H1 (cell line): ENCODE measurements at places on chromosomes 7 and 10. TPM values are rescaled to one million over a fixed set of nuclear protein-coding genes. Genes with fewer than 3 reads are reported as not detected.
A peak's percentile ranks its signal among the peaks of the same experiment; 100 is the strongest.

GRCh38 chr7:145665499-145666258 lies 450.9 kb upstream of the CNTNAP2 start:
- no peak overlapping the region for H3K4me3 ChIP-seq
- H3K27me3 ChIP-seq, result no peaks in the 10 kb centered on the region
- H3K4me1 ChIP-seq, result no peaks in the 10 kb centered on the region
- H3K27ac ChIP-seq, result no peak overlapping the region

GRCh38 chr10:99555371-99555770 lies 22.6 kb downstream of the NKX2-3 start:
- no peak overlapping the region for H3K4me3 ChIP-seq
- H3K27ac ChIP-seq, result no peak overlapping the region
- H3K27me3 ChIP-seq, result peaks cover 5% of the 10 kb centered on the region; the same call in 1 of the 2 replicates
- DNase-seq, result no peak
- H3K4me1 ChIP-seq, result no peaks in the 10 kb centered on the region

GRCh38 chr10:43649185-43649523 lies 473 bp upstream of the ZNF32 start:
- H3K27me3 ChIP-seq, result peaks cover 23% of the 10 kb centered on the region
- no peak overlapping the region for H3K27ac ChIP-seq
- H3K36me3 ChIP-seq, result peaks cover 21% of the 10 kb centered on the region

GRCh38 chr7:159023746-159024145 lies 120.9 kb downstream of the VIPR2 start:
- no peak for DNase-seq
- no peaks in the 10 kb centered on the region for H3K36me3 ChIP-seq
- H3K27ac ChIP-seq, result no peak overlapping the region
- H3K27me3 ChIP-seq, result no peaks in the 10 kb centered on the region
- no peak overlapping the region for H3K4me3 ChIP-seq

DNA sequence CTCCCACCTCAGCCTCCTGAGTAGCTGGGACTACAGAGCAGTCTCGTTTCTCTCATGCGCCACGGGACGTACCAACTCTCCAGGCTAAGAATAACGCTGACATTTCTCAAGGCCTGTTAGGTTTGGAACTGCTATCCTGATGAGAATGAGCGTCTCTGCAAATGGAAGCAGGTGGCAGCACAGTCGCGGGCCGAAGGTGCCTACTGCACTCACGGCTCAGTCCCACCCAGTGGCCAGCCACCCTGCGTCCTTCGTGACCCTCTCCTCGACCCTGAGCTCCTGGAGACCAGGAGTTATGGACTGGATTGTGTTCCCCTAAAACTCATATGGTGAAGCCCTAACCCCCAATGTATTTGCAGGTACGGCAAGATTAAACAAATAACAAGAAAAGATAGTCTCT lies 274.1 kb downstream of the PRPF18 start:
- DNase-seq, result no peak
- H3K27me3 ChIP-seq, result no peaks in the 10 kb centered on the region
- H3K4me1 ChIP-seq, result peaks cover 7% of the 10 kb centered on the region
- H3K27ac ChIP-seq, result no peak overlapping the region

- H3K27ac ChIP-seq, result no peak overlapping the region
- H3K36me3 ChIP-seq, result no peaks in the 10 kb centered on the region
- H3K27me3 ChIP-seq, result no peaks in the 10 kb centered on the region
- H3K4me1 ChIP-seq, result no peaks in the 10 kb centered on the region
- no peak overlapping the region for H3K4me3 ChIP-seq
Observed at GRCh38 chr7:22762866-22763265, 35.9 kb downstream of the IL6 start.

- DNase-seq, result no peak
- no peaks in the 10 kb centered on the region for H3K27me3 ChIP-seq
- H3K36me3 ChIP-seq, result peaks cover 2% of the 10 kb centered on the region
- peak overlapping the region; percentile 43; the same call in 1 of the 2 replicates for H3K27ac ChIP-seq
- no peak overlapping the region for H3K4me3 ChIP-seq
Observed at GRCh38 chr7:137886281-137886680, 39.5 kb upstream of the DGKI start.

DNA sequence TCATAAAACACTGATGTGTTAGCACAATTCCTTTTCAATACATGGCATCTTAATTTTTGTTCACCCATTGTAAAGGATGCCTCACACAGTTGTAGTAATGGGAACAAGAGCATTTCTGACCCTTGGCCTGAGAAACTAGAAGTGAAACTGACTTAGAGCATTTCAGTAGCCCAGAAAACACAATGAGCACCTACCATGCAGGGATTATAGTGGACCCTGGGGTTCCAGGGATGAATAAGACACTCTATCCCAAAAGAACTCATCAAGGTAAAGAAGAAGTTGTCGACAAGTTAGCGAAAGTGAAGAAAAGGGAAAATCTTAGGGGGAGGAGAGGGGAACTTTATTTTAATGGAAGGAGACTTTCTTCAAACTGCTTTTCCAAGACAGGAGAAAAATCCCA lies 125.6 kb downstream of the NT5C2 start:
- no peak for DNase-seq
- no peaks in the 10 kb centered on the region for H3K36me3 ChIP-seq
- H3K27me3 ChIP-seq, result no peaks in the 10 kb centered on the region
- no peak overlapping the region for H3K27ac ChIP-seq
- H3K4me3 ChIP-seq, result no peak overlapping the region
- H3K4me1 ChIP-seq, result peaks cover 4% of the 10 kb centered on the region; the same call in 1 of the 2 replicates

GRCh38 chr10:80275756-80276155 lies 13.7 kb downstream of the MAT1A start:
- no peak overlapping the region for H3K27ac ChIP-seq
- H3K4me1 ChIP-seq, result no peaks in the 10 kb centered on the region
- no peaks in the 10 kb centered on the region for H3K27me3 ChIP-seq
- no peaks in the 10 kb centered on the region for H3K36me3 ChIP-seq
- DNase-seq, result no peak
- H3K4me3 ChIP-seq, result no peak overlapping the region

DNA sequence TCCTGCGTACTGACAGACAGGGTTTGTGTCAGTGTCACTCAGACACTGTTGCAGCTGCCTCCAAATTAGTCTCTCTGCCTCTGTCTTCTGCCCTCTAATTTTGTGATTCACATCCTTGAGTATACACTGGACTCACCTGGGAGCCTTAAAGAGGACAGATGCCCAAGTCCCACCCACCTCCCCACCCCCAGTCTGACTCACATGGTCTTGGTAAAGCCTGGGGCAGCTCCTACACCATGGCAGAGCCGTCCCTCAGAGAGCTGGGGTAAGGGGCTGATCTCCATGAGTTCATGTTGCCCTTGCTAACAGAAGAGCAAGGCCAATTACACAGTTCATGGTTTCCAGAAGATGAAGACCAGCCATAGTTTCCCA lies 197.6 kb upstream of the STK17A start:
- H3K4me1 ChIP-seq, result no peaks in the 10 kb centered on the region
- H3K27me3 ChIP-seq, result no peaks in the 10 kb centered on the region
- H3K27ac ChIP-seq, result no peak overlapping the region
- no peaks in the 10 kb centered on the region for H3K36me3 ChIP-seq
- DNase-seq, result no peak

- H3K4me1 ChIP-seq, result no peaks in the 10 kb centered on the region
- H3K36me3 ChIP-seq, result no peaks in the 10 kb centered on the region
- H3K4me3 ChIP-seq, result no peak overlapping the region
- H3K27me3 ChIP-seq, result no peaks in the 10 kb centered on the region
Observed at GRCh38 chr7:110311556-110311955, 779.4 kb upstream of the LRRN3 start.

GRCh38 chr10:110615057-110615747 lies 28.9 kb upstream of the RBM20 start:
- H3K4me3 ChIP-seq, result no peak overlapping the region
- peaks cover 9% of the 10 kb centered on the region for H3K4me1 ChIP-seq
- no peaks in the 10 kb centered on the region for H3K27me3 ChIP-seq

GRCh38 chr10:89589101-89589720 lies 53.8 kb upstream of the SLC16A12 start:
- no peak overlapping the region for H3K4me3 ChIP-seq
- H3K4me1 ChIP-seq, result no peaks in the 10 kb centered on the region
- no peaks in the 10 kb centered on the region for H3K27me3 ChIP-seq
- no peak for DNase-seq

DNA sequence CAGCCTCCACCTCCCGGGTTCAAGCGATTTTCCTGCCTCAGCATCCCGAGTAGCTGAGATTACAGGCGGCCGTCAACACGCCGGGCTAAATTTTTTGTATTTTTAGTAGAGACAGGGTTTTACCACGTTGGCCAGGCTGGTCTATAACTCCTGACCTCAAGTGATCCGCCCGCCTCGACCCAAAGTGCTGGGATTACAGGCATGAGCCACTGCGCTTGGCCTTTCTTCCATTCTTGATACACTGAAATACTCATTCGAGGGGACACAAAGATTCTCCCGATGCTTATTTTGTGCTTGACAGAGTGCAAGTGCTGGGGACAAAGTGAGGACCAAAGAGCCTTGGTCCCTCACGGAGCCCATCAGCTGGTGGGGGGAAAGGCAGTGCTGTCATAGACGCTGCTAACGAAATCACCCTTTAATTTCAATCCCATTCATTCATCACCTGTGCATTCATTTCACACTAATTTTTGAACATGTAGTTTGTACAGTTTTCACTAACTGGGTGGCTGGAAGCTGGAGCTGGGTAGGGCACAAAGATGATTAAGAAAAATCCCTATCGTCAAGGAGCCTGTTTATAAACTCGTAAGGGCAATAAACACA lies 621 bp upstream of the FAM133B start:
- peak overlapping the region; percentile 93 for H3K4me3 ChIP-seq
- no peak overlapping the region for H3K27ac ChIP-seq
- no peaks in the 10 kb centered on the region for H3K36me3 ChIP-seq
- peaks cover 2% of the 10 kb centered on the region for H3K27me3 ChIP-seq

- H3K27me3 ChIP-seq, result no peaks in the 10 kb centered on the region
- no peak overlapping the region for H3K27ac ChIP-seq
- DNase-seq, result no peak
- peaks cover 5% of the 10 kb centered on the region; the same call in 1 of the 2 replicates for H3K4me1 ChIP-seq
- no peak overlapping the region for H3K4me3 ChIP-seq
Observed at GRCh38 chr10:25753776-25754175, 180.3 kb upstream of the MYO3A start.

- H3K27me3 ChIP-seq, result no peaks in the 10 kb centered on the region
- no peak overlapping the region for H3K4me3 ChIP-seq
- H3K27ac ChIP-seq, result no peak overlapping the region
- peaks cover 4% of the 10 kb centered on the region; the same call in 1 of the 2 replicates for H3K4me1 ChIP-seq
Observed at GRCh38 chr10:68096913-68097516, 12.3 kb upstream of the MYPN start.

ACSM6 gene
- total RNA-seq, result 0.27 TPM in 1 of 2 replicates, not detected in the other

CAV1 gene
- total RNA-seq, result 21.8 and 22.8 TPM in 2 replicates

ZNF804B gene
- not detected in 2 replicates for total RNA-seq

SEMA3D gene
- total RNA-seq, result 3.5 and 4.1 TPM in 2 replicates

TET1 gene
- total RNA-seq, result 68.5 and 69.3 TPM in 2 replicates
